ENCODE measurements at places on chromosomes 1 and 21.

DNA sequence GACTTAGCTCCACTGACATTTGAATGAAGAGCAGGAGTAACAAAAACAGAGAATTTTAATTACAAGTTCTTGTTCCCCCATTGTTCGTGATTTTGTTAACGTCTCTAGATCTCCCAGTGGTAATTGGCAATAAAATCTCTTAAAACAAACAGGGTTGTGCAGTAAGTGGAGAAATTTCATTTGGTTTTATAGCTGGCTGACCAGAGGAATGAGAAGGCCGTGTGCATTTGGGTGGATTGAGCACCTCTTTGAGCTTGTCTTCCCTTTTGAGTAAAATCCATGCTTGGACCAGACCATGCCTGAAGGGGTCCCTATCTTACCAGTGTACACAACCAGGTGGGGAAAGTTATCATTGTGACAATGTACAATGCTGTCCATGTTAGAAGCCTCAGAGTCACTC is 137.8 kb downstream of the HIVEP3 start:
- no peak for DNase-seq

DNA sequence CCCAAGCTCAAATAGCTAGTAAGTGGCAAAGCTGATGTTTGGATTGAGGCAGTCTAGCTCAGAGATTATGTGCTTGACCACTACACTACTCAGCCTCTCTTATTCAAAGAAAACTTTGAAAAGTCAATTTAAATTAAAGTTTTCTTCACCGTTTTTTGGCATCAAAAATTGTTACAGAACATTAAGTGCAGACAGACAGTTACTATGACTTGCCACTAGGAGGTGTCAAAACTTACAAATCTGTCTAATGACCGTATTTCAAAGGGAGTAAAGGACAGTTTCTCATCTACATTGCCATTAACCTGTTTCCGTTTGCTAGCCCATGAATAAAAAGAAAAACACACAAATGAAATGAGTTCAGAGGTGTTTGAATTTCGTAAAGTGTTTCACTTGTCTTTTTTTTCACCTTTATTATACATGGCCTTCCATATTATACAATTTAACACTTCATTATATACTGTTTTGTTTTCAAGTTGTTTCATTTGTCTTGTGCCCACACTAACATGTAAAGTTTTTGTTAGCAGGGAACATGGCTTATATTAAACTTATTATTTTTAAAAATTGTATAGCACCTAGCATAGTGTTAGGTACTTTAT is 57.4 kb upstream of the MTF2 start:
- DNase-seq = no peak

DNA sequence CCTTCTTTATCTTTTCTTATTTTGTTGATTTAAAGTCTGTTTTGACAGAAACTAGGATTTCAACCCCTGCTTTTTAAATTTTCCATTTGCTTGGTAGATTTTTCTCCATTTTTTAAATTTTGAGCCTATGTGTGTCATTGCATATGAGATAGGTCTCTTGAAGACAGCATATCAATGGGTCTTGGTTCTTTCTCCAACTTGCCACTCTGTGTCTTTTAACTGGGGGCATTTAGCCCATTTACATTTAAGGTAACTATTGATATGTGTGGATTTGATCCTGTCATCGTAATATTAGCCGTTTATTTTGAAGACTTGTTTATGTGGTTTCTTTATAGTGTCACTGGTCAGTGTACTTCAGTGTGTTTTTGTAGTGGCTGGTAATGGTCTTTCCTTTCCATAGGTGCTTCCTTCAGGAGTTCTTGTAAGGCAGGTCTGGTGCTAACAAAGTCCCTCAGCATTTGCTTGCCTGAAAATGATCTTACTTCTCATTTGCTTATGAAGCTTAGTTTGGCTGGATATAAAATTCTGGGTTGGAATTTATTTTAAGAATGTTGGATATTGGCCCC is 223.9 kb downstream of the USP25 start:
- DNase-seq = no peak

GRCh38 chr1:166378805-166379204 is 212.0 kb upstream of the FAM78B start:
- no peak for DNase-seq

- no peak for DNase-seq
These were observed 90.6 kb downstream of the HIVEP3 start for GRCh38 chr1:41827991-41828570.

DNA sequence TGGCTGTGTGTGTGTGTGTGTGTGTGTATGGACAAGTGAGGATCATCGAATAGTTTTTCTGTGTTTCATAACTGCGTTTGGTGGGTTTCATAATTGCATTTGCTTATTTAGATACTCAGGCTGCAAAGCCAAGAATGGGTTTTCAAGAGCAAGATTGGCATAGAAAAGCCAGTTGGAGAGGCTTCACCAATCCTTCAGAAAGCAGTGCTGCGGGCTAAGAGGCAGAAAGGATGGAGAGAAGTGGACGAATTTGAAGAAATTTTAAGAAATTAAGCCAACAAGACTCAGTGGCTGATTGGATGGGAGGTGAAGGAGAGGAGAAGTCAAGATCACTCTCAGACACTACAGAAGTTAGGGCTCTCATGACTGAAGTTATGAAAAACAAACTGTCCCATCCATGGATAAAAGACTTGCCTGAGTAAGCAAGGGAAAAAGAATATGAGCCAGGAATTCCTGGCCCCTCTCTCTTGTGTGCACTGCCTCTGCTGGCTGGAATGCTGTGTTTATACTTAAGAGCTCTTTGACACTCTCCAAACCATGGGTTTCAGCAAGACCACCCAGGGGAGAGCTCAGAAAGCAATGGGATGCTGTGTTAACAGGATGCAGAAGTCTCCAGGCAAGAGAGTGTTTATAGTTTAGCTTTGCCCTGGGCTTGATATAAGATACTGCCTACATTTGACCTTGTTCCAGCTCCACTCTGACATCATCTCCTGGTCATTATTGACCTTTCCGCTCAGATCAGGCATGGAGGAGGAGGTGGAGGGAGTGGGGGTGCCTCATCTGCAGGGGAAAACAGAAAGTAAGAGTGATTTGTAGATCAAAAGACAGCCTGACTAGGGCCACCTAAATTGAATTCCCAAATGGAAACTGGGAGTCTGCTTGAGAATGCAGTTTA is 232.0 kb upstream of the PLXNA2 start:
- no peak for DNase-seq

- DNase-seq = no peak
These were observed 32.1 kb downstream of the ARID4B start for GRCh38 chr1:235295902-235296350.

GRCh38 chr1:239647045-239647444 is 260.7 kb downstream of the CHRM3 start:
- DNase-seq = no peak

GRCh38 chr1:178644308-178645120 is 80.5 kb upstream of the RALGPS2 start:
- no peak for DNase-seq

- DNase-seq = no peak
These were observed 136.2 kb upstream of the RUNX3 start for GRCh38 chr1:25066256-25066655.

DNA sequence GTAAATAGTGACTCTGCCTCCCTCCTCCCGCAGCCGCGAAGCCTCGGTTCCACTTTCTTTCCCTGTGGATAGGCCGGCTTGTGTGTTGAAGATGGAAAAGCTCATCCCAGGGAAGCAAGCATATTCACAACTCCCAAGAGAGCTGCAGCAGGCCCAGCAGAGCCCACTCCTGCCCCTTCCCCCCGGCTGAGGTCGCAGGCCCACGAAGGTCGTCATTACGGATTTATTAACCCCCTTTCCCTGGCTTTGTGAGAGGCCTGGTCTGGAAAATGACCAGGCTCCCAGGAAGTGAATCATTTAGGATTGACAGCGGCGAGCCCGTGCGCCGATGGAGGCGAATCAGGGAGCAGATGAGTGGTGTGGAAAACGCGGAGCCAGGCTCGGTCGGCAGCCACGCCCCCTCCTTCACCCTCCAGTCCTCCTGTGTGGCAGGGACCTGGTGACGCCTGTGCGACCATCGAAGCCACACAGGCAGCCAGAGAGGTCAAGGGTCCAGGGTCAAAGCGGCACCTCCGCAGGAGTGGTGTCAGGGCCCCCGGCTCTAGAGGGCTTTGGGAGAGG is 93.4 kb downstream of the PRDM16 start:
- no peak for DNase-seq

DNA sequence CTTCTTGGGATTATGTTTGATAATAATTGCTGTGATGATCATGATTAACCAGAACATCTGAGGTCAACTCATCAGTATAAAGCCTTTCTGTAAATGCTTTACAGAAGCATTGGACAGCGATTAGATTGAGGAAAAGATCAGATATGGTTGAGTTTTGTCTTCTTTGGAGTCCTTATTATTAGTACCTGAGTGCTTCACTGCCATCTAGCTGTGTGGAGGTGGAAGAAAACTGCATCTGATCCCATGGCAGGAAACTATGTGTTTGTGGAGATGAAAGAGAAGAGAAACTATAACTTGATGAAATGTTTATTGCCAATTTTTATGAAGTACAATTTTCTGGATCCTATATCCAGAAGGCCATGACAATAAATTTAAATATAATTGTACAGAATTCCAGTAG is 11.4 kb downstream of the FLG2 start:
- no peak for DNase-seq

DNA sequence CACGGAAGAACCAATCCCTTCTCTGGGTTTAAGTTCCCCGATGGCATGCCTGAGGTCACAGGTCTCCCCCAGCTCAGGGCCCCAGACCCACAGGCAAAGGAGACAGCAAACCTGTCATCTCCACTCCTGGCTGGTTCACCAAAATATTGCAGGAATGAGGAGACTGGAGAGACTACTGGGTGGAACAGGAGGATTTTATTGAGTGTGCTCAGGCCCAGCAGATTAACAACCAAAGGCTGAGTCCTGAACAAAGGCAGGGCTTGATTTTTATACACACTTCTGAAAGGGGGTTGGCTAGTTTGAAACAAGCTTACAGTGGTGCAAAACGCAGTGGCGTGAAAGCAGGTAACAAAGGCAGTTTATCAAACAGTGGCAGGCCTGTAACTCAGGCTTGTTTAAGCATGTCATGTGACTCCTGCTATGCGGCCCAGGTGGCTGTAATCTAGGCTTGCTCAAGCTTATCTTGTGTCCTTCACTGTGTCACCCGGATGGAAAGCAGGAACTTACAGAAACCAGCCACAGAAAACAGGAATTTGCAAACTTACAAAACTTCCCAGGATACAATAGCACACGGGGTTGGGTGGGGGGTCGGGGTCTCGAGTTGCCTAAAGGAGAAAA is 27.4 kb upstream of the KCNJ15 start:
- DNase-seq = no peak

DNA sequence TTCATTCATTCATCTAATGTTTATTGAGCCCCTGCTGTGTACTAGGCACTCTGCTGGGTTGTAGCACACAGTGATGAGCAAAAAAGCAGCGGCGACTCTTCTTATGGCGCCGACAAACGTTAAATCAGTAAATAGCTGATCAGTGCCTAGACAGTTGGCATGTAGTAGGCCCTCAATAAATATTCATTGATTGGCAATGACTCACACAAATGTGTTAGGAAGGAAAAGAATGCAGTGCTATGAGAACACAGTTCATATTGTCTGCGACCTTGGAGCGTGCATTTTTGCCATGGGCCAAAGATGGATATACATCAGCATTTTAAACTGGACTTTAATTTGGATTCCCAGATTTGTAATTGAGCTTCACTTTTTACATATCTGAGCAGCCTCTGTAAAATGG is 52.0 kb downstream of the PRDM2 start:
- DNase-seq = no peak

- DNase-seq = no peak
These were observed 26.5 kb upstream of the RPL11 start for GRCh38 chr1:23664837-23665795.

GRCh38 chr21:44534688-44535087 is 5.3 kb downstream of the KRTAP10-1 start:
- DNase-seq = no peak

GRCh38 chr1:228094432-228095016 is 8.6 kb downstream of the C1orf35 start:
- DNase-seq = no peak

DNA sequence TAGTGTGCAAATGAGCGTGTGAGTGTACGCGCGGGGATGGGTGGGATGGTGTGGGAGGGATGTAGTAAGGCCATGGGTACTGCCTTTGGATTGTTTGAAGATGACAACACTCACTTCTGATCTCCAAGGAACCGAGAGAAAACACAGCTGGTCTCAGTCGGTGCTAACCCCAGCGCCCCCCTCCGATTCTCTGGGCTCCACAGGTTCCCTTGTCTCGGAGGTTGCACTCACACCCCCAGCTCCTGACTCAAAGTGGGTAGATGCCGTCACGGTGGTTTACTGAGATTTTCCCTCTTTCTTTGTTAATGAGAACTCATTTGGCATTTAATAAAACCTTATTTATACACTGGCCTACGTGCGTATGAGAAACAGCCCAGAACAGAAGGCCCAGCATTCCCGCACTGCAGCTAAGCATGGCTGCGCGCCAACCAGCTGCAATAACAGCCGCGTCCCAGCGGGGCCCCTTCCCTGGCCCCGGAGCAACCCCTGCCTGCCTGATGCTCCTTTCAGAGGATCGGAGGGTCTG is 25.8 kb downstream of the ABCA4 start:
- DNase-seq = no peak

DNA sequence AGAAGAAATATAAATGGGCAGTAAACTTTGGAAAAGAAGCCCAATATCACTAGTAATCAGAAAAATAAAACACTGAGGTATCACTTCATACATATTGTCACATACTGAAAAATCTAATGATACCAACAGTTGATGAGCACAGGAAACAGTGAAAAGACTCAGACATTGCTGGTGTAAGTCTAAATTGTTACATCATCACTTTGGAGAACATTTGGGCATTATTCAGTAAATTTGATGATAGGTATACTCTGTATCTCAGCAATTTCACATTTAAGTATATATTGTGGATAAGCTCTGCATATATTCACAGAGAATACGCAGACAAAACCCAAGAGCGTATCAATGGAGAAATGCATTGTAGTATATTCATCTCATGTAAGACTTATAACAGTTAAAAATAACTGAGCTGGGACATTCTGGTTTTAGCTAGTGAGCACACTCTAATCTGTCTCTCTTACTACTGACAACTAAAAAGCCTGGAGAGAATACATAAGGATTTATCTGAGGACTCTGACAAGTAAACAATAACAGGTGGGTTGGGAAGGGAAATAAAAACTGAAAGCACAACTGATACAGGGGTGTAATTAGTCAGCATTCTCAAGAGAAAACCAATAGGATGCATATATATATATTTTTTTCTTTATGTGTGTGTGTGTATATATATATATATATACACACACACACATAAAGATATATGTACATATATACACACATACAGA is 212.7 kb upstream of the JUN start:
- no peak for DNase-seq
